ENCODE measurements at places on chromosomes 2 and 18.

DNA sequence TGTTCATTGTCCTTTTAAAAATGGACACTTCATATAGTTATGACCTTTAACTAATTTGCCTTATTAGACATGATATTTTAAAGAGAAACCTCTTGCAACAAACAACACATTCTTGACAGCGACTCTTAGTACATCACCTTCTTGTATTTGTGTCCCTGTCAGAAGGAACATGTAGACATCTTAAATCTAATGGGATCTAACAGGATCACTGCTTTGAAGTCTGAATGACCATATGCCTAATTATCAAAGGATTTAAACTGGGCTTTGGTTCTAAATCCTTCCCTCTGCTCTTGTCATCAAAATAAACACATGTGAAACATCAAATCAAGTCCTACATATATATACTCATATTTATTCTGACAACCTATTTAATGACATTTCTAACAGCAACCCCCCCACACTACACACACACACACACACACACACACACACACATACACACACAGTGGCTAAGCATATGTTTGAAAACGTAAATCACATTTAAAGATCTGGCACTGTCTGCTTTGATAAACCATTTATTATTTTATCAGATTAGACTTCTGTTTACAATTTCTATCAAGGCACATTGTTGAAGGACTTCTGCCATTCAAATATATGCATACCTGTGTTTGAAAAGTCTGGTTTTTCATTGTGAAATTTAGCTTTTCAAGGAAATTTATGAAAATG, 4.2 kb downstream of the GALNT13 start:
- DNase-seq: no peak

GRCh38 chr2:49567021-49567420, 412.7 kb upstream of the FSHR start:
- DNase-seq: no peak

- DNase-seq: peak; percentile 43
Observed at GRCh38 chr18:564708-565561, 15.2 kb upstream of the CETN1 start.

DNA sequence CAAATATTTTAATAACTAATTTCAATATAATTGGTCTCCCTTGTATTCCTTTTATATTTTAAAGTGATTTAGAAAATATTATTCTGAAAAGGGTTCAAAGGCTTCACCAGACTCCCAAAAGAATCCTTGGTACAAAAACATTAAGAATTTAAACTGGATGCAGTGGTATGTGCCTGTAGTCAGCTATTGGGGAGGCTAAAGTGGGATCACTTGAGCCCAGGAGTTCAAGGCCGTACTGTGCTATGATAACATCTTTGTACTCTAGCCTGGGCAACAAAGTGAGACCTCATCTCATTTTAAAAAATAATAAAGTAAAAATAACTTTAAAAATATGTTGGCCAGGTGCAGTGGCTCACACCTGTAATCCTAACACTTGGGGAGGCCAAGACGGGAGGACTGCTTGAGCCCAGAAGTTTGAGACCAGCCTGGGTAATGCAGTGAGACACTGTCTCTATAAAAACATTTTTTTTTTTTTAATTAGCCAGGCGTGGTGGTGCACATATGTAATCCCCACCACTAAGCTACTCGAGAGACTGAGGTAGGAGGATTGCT, 14.7 kb downstream of the NCL start:
- DNase-seq: no peak

DNA sequence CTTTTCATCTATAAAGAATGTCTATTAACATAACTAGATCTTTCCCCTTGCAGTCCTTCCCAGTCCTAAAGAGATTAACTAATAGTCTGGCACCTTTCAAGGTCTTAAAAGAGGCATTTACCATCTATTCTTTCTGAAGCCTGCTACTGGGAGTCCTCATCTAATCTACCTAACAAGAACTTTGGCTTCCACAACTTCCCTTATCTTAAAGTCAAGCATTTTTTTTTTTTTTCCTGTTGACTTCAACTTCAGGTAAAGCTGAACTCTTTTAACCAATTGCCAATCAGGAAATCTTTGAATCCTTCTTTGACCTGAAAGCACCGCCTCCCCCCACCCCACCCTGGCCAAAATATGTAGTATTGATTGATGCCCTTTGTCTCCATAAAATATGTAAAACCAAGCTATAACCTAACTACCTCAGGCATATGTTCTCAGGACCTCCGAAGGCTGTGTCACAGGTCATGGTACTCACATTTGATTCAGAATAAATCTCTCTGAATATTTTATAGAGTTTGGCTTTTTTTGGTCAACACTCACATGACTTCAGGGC, 168.6 kb downstream of the PTPRM start:
- no peak for DNase-seq
